ENCODE measurements at places on chromosomes 4 and X.

- DNase-seq: no peak
These were observed 144.9 kb downstream of the ANXA5 start for GRCh38 chr4:121551881-121552280.

- DNase-seq: no peak
These were observed 198.6 kb downstream of the LRBA start for GRCh38 chr4:150816491-150816890.

DNA sequence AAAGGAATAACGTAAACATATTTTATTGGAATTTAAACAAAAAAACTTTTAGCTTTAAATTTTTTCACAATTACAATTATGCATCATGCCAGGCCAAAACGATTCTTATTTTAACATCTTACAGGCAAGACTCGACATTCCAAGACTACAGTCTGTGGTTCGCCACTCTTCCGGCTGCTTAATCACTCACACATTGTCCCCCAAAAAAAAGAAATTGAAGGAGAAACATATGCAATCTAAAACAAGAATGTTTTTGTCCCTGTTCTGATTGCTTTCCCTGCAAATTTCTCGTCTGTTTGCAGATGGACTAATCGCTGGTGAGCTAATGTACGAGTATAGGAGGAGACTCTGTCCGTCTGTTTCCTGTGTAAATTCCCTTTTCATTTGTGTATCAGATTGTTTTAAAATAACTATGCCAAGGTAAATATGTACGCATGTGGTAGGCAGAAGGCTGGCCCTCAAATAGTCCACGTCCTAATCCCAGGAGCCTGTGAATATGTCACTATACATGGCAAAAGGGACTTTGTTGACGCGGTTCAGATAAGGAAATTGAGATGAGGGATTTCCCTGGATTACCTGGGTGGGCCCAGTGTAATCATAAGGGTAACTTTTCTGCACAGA lies 37.7 kb upstream of the MTNR1A start:
- no peak for DNase-seq

DNA sequence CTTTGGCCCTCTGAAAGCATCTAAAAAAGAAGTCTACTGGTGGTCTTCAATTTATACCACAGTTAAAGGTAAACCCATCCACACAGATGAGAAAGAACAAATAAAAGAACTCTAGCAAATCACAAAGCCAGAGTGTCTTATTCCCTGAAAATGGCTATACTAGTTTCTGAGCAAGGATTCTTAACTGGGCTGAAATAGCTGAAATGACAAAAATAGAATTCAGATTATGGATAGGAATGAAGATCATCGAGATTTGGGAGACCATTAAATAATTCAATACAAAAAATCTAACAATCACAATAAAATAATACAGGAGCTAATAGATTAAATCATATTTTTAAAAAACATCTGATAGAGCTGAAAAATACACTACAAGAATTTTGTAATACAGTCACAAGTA lies 11.8 kb downstream of the PF4 start:
- no peak for DNase-seq

DNA sequence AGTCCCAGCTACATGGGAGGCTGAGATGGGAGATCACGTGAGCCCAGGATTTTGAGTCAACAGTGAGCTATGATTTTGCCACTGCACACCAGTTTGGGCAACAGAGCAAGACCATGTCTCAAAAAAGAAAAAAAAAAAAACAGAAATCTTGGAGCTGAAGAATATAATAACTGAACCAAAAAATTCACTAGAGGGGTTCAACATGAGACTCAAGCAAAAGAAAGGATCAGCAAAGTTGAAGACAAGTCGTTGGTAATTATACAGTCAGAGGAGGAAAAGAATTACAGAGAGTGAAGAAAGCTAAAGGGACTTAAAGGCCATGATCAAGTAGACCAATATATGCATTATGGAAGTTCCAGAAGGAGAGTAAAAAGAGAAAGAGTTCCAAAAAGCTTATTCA lies 26.9 kb downstream of the SHROOM4 start:
- DNase-seq: no peak

DNA sequence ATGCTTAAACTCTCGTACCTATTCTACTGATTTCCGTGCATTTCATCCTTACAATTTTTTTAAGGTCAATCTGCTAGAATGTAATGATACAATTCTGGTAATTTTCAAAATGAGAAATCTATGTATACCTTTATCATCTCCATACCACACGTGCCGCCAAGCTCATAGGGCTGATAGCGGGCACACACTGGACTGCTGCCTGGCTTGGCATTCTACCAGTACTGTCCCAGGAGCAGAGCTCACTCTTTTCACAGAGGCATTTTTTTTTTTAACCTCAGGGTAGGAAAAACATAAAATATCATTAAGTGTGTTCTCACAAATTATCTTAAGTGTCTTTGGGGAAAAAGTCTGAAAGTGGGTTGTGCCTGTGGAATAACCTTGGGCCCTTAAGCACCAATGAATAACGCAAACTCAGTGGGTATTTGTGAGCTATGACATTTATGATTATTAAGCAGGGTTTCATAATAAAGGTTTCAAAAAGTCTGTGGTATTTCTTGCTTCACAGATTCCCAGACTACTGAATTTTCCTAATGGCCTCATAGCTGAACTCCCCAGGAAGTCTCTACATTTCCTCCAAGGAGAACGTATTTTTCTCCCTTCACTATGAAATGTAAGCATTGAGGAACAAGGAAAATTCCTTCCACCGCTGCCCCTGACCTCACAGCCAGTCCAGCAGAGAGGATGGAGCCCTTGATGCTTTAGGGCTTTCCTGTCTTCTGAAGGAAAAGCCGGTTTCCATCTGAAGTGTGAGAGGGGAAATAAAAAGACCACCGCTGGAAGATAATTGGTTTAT lies 125.2 kb downstream of the ELOVL6 start:
- no peak for DNase-seq

GRCh38 chrX:135453381-135453780 lies 31.6 kb downstream of the SMIM10L2A start:
- no peak for DNase-seq

GRCh38 chr4:90515191-90515590 lies 388.0 kb downstream of the CCSER1 start:
- DNase-seq: no peak

DNA sequence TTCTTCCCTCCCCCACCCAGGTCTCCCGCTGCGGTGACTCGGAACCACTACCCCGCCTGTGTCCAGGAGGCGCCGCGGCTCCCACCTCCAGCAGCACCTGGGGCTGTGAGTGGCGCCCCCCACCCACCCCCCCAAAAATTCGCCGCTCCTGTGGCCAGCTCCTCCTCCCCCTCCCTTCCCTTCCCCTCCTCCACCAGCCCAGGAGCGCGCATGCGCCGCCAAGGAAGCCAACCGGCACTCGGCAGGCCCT lies 278 bp downstream of the CLOCK start:
- no peak for DNase-seq
